ENCODE measurements at places on chromosomes 5 and 9.
A peak's percentile ranks its signal among the peaks of the same experiment; 100 is the strongest.

- DNase-seq = no peak
Observed at GRCh38 chr5:170393958-170394357, 4.8 kb upstream of the KCNMB1 start.

DNA sequence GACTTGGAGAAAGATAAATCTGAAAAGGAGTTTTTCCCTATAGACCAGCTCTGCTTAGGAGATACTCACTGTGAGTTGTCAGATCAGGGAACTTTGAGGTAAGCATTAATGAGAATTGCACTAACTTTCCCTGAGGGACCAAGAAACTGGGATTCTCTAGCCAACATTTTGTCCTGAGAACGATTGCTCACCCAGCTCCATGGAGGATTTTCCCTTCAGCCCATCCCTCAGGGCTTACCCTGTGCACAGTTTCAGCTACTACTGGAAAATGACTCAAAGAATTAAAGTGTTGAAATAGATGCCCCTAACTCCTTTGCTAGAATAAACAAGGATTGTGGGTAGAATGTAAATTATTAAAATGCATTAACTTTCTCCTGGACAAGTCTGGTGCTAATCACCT is 237.2 kb upstream of the IL12B start:
- DNase-seq = no peak

DNA sequence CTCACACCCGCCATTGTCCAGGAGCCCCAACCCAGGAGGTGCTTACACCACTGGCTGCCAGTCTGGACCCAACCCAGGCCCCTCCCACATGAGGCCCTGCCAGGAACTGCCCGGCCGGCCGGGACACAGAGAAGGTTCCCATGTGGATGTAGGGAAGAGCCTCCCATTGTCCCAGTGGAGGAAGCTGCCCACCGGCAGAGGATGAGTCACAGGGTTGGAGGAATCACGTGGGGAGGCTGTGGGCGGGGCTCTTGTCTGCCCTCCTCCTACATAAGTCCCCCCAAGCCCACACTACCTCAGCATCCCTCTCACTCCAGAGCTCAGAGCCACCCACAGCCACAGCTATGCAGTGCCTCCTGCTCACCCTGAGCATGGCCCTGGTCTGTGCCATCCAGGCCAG is 26.1 kb downstream of the PAEP start:
- DNase-seq = no peak

DNA sequence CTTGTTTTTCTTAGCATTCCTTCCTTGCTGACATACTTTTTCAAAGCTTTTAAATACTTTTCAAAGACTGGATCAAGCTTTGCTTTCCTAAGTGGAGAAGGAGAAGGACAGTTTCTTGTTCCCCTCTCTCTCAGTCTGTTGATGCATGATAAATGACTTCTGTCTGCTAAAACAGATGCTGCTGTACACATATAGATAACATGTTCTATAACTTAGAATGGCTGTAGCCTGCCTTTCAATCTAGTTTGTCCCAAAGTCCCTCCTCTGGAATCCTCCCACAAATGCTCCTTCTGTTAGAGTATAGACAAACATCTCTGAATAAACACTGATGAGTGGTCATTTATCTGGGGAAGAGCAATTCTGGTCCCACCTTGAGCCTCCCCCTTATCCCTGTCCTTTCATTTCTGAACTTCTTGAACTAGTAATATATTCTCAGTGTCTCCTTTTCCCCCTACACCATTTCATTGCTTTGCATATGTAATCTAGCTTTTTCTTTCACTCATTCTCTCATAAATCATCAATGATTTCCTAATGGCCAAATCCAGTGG is 5.4 kb upstream of the HEMGN start:
- no peak for DNase-seq

- DNase-seq = no peak
Observed at GRCh38 chr5:137084016-137084415, 415.1 kb downstream of the SPOCK1 start.

- DNase-seq = no peak
Observed at GRCh38 chr5:36722900-36723299, 116.5 kb downstream of the SLC1A3 start.

GRCh38 chr5:43839218-43839617 is 236.2 kb downstream of the NNT start:
- peak; percentile 47 for DNase-seq

DNA sequence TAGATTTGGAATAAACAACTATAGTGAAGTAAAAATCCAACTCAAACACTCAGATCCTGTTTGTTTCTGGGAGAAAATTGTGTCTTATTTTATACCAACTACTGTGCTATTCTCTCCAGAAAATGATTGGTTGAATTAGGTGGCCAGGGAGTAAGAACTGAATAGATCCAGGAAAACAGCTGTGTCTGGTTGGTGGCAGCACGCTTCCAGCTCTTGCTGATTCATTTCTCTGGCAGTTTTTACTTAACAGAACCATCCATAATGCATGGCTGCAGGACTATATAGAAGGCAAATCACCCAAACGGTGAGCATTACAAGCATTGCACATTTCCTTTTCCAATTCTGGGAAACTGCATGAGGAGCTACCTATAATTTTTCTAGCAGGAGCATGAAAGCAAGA is 29.5 kb downstream of the DMAC1 start:
- no peak for DNase-seq

DNA sequence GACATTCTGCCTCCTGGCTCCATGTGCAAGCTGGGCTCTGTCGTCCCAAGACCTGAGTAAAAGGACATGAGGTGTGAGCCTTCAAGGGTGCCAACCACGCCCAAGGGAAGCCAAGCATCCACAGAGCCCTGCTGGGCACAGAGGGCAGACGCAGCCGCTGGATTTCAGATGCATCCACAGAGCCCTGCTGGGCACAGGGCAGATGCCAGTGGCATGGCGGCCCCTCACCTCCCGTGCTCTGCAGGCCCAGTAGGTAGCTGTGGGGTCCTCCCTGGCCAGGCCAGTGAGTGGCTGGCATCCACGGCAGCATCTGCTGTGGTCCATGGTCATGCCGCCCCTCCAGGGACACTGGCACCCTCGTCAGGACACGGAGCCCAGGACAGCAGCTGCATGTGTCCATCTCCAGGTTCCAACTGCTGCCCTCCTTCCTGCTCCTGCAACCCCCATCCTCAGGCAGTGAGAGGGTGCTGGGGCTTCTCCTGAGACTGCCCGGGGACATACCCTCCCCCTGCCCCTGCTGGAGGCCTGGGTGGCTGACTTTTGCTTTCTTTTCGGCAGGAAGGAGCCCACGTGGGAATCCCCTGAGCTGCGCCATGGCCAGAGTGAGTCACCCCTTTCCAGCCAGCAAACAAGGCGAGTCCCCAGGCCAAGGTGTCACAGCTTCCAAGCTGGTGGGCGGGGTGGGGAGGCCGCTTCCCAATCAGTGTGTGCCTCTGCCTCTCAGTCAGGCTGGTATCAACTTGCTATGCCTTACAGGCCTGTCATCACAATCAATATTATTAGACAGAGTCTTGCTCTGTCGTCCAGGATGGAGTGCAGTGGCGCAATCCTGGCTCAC is 4.0 kb upstream of the TRAF2 start:
- peak; percentile 76 for DNase-seq

Data from GM03348 (cell line).